ENCODE measurements at places on chromosomes 11 and 22.

DNA sequence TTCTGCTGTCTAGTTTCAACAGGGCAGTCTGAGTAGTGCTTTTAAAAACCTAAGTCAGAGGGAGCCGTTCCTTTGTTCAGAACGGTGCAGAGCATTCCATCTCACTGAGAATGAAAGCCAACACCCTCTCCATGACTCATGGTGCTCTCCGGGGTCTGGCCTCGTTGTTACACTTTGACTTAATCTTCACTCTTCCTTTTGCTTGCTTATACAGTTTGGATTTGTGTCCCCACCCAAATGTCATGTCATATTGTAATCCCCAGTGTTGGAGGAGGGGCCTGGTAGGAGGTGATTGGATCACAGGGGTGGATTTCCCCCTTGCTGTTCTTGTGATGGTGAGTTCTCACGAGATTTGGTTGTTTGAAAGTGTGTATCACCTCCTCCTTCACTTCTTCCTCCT is 292.2 kb downstream of the ST3GAL4 start:
- DNase-seq: no peak

DNA sequence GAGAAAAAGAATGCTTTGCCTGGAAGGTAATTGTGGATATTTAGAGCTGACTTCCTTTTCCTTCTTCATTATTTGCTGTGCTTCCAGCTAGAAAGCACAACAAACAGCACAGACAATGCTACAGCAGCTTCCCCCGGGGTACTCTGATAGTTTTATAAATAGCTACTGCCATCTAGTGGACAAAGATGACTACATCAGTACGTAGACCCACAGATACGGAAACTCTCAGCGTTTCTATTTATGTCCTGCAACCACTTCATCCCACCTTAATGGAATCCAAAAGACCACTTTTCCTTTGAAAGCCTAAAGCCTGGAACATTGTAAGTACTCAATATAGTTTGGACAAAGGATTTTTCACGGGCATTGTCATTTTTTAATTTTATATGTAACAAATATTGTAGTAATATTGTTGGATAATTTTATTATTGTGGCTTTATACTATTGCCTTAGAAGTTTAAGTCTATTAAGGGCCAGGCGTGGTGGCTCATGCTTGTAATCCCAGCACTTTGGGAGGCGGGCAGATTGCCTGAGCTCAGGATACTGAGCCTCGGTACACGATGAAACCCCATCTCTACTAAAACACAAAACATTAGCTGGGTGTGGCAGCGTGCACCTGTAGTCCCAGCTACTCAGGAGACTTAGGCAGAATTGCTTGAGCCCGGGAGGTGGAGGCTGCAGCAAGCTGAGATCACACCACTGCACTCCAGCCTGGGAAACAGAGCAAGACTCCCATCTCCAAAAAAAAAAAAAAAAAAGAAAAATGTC is 7.5 kb downstream of the HSPA8 start:
- DNase-seq: peak; percentile 57

DNA sequence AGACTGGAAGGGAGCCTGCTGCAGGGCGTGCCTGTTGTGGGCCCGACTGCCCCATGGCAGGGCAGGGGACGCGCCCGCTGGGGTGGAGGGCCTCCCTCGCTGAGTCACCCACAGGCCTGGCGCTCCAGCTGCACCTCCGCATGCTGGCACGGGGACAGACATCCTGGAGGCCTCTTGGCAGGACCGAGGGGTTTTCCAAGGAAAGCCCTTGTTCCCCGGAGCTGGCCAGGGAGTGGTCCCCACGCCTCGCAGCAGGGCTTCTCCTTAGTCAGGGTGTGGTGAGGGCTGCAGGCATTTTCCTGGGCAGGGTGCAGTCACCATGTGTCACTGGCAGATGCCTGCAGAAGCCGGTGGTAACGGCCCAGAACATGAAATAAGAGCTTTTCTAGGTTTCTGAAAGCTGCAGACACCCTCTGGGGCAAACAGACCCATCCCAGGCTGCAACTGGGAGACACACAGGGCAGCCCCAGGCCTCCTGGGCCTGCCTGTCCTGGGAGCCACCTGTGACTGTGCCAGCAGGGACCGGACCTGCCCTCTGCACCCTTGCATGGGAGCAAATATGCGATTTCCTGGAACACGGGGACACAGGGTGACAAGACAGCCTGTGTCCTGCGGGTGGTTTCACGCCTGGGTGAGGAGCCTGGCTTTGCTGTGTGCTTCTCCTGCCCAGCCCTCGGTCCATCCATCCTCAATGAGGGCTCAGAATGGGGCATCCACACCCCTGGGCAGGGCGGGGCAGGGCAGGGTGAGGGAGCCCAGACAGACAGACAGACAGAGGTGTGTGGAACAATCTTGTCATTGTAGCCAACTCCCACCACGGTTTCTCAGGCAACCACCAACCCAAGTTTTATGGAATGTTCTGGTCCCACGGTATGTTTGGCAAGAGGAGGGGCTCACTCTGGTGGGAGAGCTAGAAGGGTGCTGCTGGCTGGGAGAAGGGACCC is 43.2 kb upstream of the FADD start:
- no peak for DNase-seq

DNA sequence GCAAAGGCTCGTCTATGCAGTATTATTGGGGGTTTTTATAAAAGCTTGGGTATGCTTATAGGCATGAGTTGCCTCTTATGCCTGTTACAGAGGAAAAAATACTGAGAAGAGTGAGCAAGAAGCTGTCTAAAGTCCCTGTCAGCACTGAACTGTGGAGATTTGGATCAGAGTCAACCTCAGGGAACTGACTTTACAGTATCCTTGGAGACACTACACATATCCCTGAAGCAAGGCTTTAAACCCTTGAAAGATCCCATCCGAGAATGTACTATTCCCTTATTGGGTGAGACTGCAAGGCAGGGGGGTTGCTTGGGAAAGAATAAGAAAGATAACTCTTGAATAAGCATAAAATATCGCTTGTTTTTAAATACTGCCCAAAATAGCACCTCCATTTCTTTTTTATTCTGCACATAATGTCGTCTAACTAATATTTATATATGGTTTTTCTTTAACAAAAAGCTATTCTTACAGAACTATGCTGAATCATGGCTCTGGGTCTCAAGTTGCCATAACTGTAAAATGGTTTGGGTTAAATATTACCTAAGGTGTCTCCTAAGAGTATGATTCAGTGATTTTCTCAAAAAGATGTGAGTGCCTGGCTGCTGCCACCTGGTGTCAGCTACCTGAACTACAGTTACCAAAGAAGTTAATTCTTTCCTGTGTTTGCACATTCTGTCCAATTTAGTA is 1062.8 kb downstream of the DLG2 start:
- no peak for DNase-seq

- no peak for DNase-seq
These were observed 305.8 kb upstream of the NCAM1 start for GRCh38 chr11:112655371-112655770.

- no peak for DNase-seq
These were observed 44.2 kb downstream of the CCDC81 start for GRCh38 chr11:86418917-86419316.

DNA sequence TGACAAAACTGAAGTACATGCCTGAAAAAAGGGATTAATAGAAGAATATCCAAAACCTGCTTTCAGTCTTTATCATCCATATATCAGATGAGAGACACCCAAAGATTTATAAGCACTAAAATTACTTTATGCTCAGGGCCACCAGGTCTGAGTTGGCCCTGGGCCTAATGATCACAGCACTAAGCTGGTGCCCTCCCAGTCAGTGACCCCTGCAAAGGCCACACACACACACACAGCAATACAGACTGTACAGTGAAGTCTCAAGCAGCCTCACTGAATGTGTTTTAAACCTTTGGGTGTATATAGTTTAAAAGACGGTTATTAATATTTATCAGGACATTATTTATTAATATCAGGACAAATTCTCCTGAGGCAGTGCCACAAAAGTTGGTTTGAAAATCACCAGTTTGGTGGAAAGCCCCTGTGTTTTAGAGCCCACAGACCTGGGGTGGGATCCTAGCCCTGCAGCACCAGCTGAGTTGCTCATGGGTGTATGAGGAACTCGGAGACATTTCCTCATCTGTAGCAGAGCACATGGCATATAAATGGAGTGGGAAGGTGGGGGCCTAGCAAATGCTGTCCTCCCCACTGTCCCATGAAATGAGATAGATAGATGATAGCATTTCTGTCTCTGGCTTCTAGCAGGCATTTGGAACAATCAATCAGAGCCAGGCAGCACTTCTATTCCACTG is 48.4 kb upstream of the HORMAD2 start:
- DNase-seq: no peak

GRCh38 chr11:131248588-131248987 is 121.8 kb upstream of the NTM start:
- no peak for DNase-seq

DNA sequence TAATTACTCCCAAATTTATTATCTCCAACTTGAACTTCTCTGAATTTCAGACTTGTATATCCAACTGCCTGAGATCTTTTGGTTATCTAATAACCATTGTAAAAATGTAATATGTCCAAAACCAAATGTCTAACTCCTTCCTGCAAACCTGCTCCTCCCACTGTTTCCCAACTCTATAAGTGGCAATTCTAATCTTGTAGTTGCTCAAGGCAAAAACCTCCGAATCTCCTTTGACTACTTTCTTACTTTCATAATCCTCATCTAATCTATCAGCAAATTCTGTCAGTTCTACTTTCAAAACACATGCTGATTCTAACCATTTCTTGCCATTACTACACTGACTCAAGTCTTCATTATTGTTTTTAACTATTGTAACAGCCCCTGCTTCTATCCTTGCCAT is 55.7 kb downstream of the FAM168A start:
- no peak for DNase-seq

- DNase-seq: no peak
These were observed 14.2 kb upstream of the NTM start for GRCh38 chr11:131356206-131356605.

DNA sequence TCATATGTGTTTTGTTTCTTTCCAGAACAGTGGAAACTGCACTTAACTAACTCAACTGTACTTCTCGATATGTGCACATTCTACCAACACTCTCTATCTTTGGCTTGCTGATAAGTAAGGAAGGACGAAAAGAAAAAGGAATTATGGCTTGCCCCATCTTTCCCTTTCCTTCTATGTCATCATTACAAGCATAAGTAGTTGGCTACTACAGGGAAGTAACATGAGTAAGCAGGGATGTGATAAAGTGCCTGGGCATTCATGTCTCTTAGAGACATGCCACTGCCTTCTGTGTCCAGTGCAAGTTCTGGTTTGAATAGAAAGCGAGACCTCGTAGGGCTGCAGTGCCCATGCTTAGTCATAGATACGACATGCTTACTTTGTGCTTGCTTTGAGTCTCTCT is 342.5 kb downstream of the ETS1 start:
- DNase-seq: no peak

DNA sequence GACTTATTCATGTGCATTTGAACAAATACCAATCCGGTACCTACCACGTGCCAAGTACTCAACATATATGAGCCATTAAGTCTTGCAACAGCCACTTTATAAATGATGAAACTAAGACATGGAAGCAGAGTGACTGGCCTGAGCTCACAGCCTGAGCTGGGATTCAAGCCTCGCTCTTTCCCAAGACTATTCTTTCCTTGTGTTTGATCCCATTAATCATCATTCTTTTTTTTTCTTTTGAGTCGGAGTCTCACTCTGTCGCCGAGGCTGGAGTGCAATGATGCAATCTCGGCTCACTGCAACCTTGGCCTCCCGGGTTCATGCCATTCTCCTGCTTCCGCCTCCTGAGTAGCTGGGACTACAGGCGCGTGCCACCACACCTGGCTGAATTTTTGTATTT is 119.3 kb downstream of the ABTB2 start:
- DNase-seq: no peak

- no peak for DNase-seq
These were observed 17.8 kb downstream of the KIF18A start for GRCh38 chr11:28090052-28090749.

- DNase-seq: no peak
These were observed 2.2 kb upstream of the RGL4 start for GRCh38 chr22:23688571-23688970.

DNA sequence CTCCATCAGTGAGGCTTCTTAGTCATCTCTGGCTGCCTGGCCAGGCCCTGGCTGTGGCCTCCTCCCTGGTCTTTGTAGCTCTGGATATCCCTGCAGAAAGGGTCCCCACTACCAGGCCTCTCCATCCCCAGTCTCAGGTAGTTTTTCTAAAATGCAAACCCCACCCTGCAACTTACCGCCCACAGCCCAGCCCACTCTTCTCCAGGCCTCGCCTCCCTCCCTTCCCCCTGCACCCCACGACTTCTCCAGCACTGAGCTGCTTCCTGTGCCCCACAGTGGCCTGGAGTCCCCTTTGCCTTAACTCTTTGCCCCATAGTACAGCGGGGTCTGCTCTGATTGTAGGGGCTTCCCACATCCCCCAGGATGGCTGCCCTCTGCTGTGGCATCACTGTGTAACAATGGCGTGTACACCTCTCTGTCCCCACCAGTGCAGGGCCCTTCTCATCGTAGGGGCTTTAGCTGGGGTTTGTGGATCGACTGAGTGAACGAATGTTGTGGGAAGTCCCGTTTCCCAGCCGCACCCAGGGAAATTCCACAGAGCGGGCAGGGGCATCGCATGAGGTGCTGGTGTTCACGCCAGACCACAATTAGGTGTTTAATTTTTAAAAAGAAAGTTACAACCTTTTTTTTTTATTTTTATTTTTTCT is 111.6 kb downstream of the BCR start:
- DNase-seq: no peak

GRCh38 chr11:70507466-70508230 is 109.3 kb downstream of the CTTN start:
- DNase-seq: no peak

DNA sequence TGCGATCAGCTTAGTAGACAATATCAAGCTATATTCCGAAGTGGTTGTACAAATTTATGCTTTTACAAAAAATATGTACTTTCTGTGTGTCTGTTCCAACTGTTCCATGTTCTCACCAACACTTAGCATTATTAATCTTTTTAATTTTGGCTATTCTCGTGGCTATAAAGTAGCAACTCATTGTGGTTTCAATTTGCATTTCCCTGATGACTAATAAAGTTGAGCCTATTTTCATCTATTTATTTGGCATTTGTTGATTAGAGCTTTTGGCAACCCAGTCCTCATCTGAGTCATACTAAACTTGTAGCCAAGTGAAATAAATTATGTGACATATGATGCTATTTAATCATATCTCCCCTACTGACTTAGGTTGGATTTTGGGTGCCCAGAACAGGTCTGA is 115.9 kb downstream of the FBXO7 start:
- DNase-seq: no peak

DNA sequence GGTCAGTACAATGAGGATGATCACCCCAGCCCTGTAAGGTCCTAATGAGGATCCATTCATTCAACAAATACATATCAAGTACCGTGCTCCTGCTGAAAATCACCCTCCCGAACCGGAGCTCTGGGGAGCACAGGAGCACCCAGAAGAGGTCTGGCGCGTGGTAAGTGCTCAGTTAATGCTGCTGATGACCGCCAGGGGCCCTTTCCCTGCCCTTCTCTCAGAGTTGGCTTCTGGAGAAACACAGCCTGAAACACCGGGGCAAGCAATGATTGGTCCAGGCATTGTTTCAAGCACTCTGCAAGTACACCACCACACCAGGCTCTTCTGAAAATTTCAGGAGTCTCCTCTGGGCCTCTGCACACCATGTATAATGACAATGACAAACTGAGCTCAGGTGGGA is 3.8 kb upstream of the CCDC86 start:
- no peak for DNase-seq
